Left ventricle myocardium inferior (tissue), 1 donor: ENCODE measurements at places on chromosomes 12 and 14. TPM values are rescaled to one million over a fixed set of nuclear protein-coding genes. Genes with fewer than 3 reads are reported as not detected.
A peak's percentile ranks its signal among the peaks of the same experiment; 100 is the strongest.

DNA sequence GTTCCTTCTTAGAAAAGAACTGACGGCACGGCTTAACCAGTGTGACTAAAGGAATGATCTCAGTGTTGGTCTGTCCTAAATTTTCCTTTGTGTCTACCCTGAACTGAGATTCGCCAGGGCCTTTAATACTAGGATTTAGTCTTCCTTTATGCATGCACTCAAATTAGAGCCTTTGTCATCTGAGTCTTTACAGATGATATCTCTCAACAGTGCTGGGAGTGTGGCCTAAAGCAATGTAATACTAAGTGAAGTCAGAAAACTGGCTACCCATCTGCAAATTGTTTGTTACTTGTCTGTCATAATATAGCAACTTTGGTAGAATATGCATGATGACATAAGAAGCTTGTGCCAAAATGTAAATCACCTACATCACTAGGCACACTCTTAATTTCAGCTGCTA is 95.4 kb downstream of the PTPRO start:
- H3K4me3 ChIP-seq: no peak overlapping the region
- H3K27me3 ChIP-seq: no peaks in the 10 kb centered on the region
- no peaks in the 10 kb centered on the region for H3K36me3 ChIP-seq

DNA sequence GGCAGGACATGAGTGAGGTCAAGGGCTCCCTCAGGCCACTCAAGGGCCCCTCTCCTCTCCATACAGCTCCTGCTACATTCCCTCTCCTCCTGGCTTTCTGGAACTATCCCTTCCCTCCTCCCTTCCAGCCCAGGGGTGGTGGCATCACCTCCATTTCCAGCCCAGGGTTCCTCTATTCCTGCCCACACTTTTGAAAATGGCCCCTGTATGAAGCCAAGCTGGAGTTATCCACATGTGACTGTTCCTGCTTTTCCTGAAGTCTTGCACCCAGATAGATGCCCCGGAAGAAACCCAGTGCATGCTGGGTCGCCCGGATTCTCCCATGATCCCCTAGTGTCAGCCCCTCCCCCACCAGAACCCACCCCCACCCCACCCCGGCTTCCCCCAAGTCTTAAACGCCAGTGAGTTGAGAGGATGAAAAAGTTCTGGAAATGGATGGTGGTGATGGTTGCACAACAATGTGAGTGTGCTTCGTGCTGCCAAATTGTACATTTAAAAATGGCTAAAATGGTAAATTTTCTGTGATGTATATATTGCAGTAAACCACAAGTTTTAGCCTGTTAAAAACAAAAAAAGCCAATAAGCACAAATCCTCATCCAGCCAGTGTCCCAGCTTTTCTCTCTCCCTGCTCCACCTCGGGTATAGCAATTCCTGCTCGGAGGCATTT is 136.9 kb downstream of the SCARB1 start:
- H3K4me1 ChIP-seq: peaks cover 29% of the 10 kb centered on the region
- H3K4me3 ChIP-seq: no peak overlapping the region
- peak overlapping the region; percentile 73 for H3K27ac ChIP-seq

GRCh38 chr14:83874662-83875061 is 1655.3 kb upstream of the FLRT2 start:
- no peaks in the 10 kb centered on the region for H3K4me1 ChIP-seq
- H3K27me3 ChIP-seq: no peaks in the 10 kb centered on the region
- no peak for DNase-seq
- no peaks in the 10 kb centered on the region for H3K36me3 ChIP-seq
- no peak overlapping the region for H3K4me3 ChIP-seq
- no peak overlapping the region for H3K27ac ChIP-seq

The CTSG gene
- 0.80 TPM for total RNA-seq

The ITFG2 gene
- total RNA-seq: 12.4 TPM

DNA sequence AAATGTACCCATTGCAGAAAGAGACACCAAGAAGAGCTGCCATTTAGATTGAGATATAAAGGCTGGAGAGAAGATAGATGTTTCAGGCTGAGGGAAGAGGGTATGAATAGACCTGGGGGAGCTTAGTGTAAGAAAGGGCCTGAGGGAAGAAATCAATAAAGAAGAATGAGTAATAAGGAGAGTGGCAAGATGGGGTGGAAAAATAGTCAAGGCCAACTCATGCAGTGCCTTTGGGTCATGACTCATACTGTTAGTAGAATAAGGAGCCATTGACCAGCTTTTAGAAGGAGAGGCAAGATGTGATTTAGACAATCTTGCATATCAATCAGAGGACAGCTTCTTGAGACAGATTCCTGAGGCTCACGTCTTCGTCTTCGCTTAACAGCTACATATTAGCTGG is 287.5 kb downstream of the DUSP6 start:
- no peaks in the 10 kb centered on the region for H3K27me3 ChIP-seq
- H3K4me1 ChIP-seq: peaks cover 7% of the 10 kb centered on the region
- no peaks in the 10 kb centered on the region for H3K36me3 ChIP-seq
- H3K4me3 ChIP-seq: no peak overlapping the region

GRCh38 chr14:66293533-66294105 is 192.6 kb upstream of the CCDC196 start:
- no peak overlapping the region for H3K27ac ChIP-seq
- H3K27me3 ChIP-seq: no peaks in the 10 kb centered on the region
- DNase-seq: no peak
- H3K36me3 ChIP-seq: no peaks in the 10 kb centered on the region

GRCh38 chr14:22464422-22465142 is 124.4 kb downstream of the DAD1 start:
- H3K27ac ChIP-seq: no peak overlapping the region
- H3K27me3 ChIP-seq: no peaks in the 10 kb centered on the region
- H3K36me3 ChIP-seq: no peaks in the 10 kb centered on the region
- no peak for DNase-seq
- no peak overlapping the region for H3K4me3 ChIP-seq
- H3K4me1 ChIP-seq: peaks cover 8% of the 10 kb centered on the region

DNA sequence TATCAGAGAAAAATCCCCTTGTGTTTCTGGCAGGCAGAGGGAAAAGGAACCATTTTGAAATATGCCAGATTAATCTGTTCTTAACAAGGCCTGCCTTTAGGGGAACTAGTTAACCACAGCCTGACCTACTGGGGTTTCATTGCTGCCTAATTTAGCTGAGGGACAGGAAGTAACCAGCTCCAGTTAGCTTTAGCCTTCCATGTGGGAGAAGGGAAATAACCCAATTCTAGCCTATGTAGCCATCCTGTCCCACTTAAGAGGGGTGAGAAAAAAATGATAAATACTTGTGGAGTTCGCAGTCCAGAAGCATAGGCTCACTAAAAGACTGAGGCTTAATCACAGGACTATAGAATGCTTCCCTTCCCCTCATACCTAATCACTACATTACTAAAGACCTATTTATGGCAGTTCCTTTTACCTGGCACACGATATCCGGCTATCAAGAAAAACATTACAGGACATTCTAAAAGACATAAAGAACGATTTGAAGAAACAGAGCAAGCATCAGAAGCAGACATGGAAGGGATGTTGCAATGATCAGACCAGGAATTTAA is 22.8 kb downstream of the COX8C start:
- no peaks in the 10 kb centered on the region for H3K4me1 ChIP-seq
- no peak for DNase-seq
- H3K27me3 ChIP-seq: no peaks in the 10 kb centered on the region
- no peak overlapping the region for H3K4me3 ChIP-seq

- H3K4me3 ChIP-seq: no peak overlapping the region
- no peaks in the 10 kb centered on the region for H3K27me3 ChIP-seq
- no peak for DNase-seq
- H3K36me3 ChIP-seq: no peaks in the 10 kb centered on the region
- peaks cover 11% of the 10 kb centered on the region for H3K4me1 ChIP-seq
These were observed 28.4 kb downstream of the TXNRD1 start for GRCh38 chr12:104243971-104244370.

The IFNG-AS1 gene
- total RNA-seq: 0.58 TPM

DNA sequence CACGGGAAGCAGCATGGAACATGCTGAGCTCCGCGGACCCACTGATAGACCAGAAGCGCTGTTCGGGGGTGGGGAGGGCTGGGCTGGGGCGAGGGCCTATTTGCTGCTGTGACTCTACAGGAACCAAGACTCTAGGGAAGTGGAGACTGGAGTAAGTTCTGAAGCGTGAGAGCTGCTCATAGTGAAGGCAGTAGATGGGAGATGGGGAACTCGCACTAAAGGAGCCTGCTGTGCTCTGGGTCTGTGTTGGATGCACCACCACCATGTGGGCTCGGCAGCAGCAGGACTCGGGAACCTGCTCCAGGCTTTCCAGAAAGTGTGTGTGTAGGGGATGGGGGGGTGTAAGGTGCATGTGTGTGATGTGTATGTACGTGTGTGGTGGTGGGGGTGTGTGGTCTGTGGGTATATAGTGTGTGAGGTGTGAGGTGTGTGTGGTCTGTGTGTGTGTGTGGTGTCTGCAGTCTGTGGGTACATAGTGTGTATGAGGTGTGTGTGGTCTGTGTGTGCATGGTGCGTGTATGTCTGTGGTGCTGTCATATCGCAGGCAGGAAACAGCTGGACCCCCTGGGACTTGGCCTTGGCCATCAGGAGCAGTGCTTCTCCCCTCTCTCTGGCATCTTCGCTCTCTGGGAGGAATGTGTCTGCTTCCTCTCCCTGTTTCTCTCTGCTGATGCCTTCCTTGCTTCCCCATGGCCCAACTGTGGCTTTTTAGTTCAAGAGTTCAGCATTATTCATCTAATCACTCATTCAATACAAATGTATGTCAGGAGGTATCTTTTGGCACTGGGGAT is 378.9 kb downstream of the FUT8 start:
- H3K27me3 ChIP-seq: peaks cover 49% of the 10 kb centered on the region
- DNase-seq: no peak
- H3K4me3 ChIP-seq: no peak overlapping the region
- H3K36me3 ChIP-seq: no peaks in the 10 kb centered on the region
- no peak overlapping the region for H3K27ac ChIP-seq

The KCNJ8 gene
- 51.3 TPM for total RNA-seq

DNA sequence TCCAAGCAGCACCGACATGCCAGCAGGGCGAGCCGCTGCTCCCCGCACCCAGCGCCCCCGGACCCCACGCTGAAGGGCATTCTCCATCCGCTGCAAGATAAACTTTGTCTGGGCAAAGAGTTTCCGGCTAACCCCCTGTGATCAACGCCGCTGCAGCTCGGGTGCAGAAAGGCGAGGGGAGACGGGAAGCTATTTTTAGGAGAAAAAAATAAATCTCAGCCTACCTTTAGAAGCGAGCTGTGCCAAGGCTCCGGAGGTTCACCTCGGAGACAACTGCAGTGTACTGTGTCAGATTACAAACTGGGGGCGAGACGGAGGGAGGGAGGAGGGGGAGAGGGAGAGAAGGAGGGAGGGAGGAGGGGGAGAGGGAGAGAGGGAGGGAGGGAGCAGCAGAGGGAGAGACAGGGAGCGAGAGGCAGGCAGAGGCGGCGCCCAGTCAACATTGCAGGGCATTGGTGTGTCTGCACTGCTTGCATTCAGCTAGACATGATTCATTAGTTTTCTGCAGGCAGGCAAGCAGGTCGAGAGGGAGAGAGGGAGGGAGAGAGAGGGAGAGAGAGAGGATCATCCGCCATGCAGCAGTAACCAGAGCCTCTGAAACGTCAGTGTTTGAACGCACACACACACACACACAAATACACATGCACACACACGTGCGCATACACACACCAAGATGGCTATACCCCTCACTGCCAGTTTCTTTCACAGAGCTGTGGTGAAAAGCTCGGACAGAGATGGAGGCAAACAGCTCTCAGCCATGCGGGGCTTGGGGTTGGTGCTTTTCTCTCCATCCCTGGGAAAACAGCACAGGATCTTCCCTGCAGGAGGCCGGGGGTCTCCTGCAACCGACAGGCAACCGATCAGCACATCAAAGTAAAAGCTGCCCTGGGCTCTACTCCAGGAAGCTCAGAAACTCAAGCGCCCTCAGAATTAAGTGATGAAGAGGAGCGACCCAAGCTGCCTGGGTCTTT is at the start of gene RIMBP2:
RIMBP2 (minus strand) TSS at position 302 of the 971 bp plus-strand sequence. CDS start 237,286 bp downstream, outside the sequence.
- H3K36me3 ChIP-seq: no peaks in the 10 kb centered on the region
- peaks cover 24% of the 10 kb centered on the region for H3K4me1 ChIP-seq
- no peak for DNase-seq
- no peak within 1 kb of the TSS for H3K27ac ChIP-seq
- peak within 1 kb of the TSS; percentile 54 for H3K4me3 ChIP-seq

GRCh38 chr14:99101855-99102461 is 170.0 kb downstream of the BCL11B start:
- no peak for DNase-seq
- no peak overlapping the region for H3K4me3 ChIP-seq
- H3K4me1 ChIP-seq: no peaks in the 10 kb centered on the region
- peaks cover 18% of the 10 kb centered on the region for H3K27me3 ChIP-seq
- no peak overlapping the region for H3K27ac ChIP-seq
- H3K36me3 ChIP-seq: no peaks in the 10 kb centered on the region

DNA sequence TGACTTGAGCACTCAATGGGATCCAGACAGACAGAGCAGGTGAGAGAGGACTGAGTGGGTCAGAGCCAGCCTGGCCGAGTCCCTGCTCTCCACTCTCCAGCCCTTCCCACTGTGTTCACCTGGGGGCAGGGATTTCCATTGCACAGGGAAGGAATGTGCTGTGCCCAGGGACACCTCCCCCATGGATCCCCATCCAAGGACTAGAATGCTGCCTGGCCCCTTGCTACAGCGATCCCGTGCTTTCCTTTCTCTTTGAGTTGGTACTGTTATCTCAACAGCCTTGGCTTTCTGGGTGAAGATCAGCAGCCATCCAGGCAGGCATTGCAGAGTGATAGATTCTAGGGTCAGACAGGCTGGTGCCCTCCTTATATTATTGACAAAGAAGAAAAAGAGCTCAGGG is 60.3 kb upstream of the DLK1 start:
- H3K27ac ChIP-seq: no peak overlapping the region
- H3K4me1 ChIP-seq: peaks cover 22% of the 10 kb centered on the region
- DNase-seq: no peak
- H3K4me3 ChIP-seq: no peak overlapping the region
- H3K27me3 ChIP-seq: peaks cover 81% of the 10 kb centered on the region

GRCh38 chr12:71269281-71269598 is 111.4 kb upstream of the TSPAN8 start:
- H3K4me1 ChIP-seq: no peaks in the 10 kb centered on the region
- no peaks in the 10 kb centered on the region for H3K36me3 ChIP-seq
- H3K27me3 ChIP-seq: no peaks in the 10 kb centered on the region
- H3K4me3 ChIP-seq: no peak overlapping the region
- DNase-seq: no peak

DNA sequence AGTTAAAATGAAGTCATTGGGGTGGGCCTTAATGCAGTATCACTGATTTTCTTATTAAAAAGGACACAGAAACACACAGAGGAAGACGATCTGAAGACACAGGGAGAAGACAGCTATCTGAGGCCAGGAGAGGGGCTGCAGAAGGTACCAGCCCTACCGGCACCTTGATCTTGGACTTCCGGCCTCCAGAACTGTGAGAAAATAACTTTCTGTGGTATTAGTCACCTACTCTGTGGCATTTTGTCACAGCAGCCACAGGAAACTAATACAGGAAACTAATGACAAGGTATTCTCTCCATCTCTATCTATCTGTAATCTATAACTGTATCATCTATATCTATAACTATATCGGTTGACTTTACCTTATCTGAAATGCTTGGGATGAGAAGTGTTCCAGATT is 1149.5 kb downstream of the BCL11B start:
- H3K27me3 ChIP-seq: peaks cover 6% of the 10 kb centered on the region
- no peak for DNase-seq
- H3K36me3 ChIP-seq: no peaks in the 10 kb centered on the region
- H3K4me1 ChIP-seq: no peaks in the 10 kb centered on the region
- H3K4me3 ChIP-seq: no peak overlapping the region

- H3K27me3 ChIP-seq: no peaks in the 10 kb centered on the region
- H3K36me3 ChIP-seq: peaks cover 11% of the 10 kb centered on the region
- no peak overlapping the region for H3K27ac ChIP-seq
- DNase-seq: no peak
- H3K4me1 ChIP-seq: peaks cover 19% of the 10 kb centered on the region
These were observed 18.5 kb downstream of the PPP2R5E start for GRCh38 chr14:63524537-63525155.

The CLECL1 gene
- total RNA-seq: not detected

GRCh38 chr14:69629225-69630127 is 18.1 kb downstream of the SUSD6 start:
- H3K4me1 ChIP-seq: peaks cover 99% of the 10 kb centered on the region
- H3K27ac ChIP-seq: peak overlapping the region; percentile 53
- H3K36me3 ChIP-seq: no peaks in the 10 kb centered on the region
- DNase-seq: no peak
- H3K27me3 ChIP-seq: no peaks in the 10 kb centered on the region
